Type B pancreatic cell (in vitro differentiated cells): ENCODE measurements at places on chromosomes 2 and 18. TPM values are rescaled to one million over a fixed set of nuclear protein-coding genes. Genes with fewer than 3 reads are reported as not detected.

GRCh38 chr2:203739351-203739750, 32.9 kb downstream of the CD28 start:
- no peak for DNase-seq

The GPR45 gene
- total RNA-seq = not detected in 2 replicates

DNA sequence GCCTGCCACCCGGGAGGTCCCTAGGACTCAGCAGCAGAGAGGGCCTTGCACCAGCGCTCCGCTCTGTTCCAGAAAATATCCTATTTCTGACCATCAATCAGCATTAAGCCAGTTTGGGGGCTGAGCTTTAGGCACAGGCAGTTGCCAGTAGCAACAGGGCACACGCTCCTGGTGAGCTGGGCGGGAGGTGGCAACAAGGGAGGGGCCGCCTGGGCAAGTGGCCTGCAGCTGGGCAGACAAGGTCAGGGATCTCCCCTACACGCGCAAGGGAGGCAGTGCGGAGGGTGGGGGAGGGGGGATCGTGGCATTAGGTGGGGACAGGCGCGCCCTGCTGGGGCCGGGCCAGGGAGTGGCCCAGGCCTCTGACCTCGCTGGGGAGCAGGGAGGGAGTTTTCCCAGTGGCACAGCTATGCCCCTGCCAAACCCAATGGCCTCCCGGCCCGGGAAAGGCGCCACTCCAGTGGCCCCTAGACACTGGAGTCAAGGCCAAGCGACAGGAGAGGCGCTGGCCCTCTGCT, 302.8 kb downstream of the NCKAP5 start:
- no peak for DNase-seq

GRCh38 chr18:30601541-30601940, 441.0 kb downstream of the DSC3 start:
- no peak for DNase-seq

DNA sequence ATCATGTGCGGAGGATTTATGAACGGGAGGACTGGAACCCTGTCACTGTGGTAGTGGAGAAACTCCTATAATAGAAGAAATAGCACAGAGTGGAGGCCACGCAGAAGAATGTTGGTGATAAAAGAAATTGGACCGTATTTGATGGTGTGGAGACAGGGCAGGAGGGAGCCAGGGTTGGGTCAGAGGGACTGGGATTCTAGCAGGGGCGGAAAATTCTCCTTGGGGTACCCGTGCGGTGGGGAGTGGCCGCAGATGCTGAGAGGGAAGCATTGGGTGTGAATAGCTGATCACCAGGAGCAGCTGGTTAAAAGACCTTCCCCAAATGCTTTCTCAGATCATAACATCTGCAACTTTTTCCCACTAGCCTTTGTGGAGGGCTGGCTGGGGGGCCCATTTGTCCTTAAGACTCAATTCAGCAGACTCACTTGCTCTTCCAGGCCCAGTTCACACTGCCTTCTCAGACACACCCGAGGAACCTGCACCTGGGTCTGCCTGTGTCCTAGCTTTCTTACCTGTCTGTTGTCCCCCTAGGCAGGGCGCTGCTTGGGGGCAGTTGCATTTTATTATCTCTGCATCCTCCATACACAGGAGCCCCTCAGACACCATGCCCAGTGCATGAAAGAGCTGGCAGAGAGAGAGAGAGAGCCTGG, 7.1 kb downstream of the SH3BP4 start:
- DNase-seq = no peak

The MDH1B gene
- 0.64 and 4.7 TPM in 2 replicates for total RNA-seq

DNA sequence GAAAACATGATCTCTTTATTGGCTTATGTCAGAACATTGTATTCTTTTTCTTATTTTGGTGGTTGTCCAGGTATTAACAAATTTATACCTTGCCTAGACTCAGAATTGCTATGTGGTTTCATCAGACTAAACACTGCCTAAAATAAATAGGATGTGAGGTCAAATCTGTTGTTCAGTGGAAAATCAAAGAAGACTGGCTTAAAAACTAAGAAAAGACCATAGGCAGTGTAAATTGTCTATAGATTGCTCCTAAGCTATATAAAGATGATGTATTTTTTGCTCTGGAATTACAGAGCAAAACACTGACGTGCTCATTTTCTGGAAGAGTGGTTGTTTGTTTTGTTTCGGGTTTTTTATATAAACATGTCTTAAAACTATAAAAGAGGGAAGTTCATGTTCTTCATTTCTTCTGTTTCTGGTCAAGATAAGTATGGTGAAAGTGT, 266.0 kb downstream of the ALPK2 start:
- no peak for DNase-seq

The IL1RL1 gene
- total RNA-seq = not detected in 2 replicates

DNA sequence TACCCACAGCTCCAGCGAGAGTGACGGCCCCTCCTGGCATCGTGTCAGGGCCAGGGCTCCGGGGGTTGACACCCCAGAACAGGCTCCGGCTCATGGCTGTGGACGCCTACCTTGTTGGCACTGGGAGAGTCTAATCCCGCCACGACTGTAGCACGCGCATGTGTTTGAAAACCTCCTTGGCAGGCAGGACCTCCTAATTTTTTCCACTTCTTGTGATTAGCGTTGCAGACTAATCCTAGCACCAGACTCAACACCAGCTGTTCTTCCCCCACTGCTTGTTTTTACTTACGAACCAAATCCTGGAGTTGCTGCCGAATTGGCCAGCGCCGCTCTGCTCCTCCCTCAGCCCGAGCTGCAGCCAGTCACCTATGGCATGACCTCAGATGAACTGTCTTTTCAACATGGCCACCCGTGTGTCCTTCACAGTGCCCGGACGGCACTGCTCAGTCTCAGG, 110.7 kb downstream of the KLHL29 start:
- DNase-seq = no peak

DNA sequence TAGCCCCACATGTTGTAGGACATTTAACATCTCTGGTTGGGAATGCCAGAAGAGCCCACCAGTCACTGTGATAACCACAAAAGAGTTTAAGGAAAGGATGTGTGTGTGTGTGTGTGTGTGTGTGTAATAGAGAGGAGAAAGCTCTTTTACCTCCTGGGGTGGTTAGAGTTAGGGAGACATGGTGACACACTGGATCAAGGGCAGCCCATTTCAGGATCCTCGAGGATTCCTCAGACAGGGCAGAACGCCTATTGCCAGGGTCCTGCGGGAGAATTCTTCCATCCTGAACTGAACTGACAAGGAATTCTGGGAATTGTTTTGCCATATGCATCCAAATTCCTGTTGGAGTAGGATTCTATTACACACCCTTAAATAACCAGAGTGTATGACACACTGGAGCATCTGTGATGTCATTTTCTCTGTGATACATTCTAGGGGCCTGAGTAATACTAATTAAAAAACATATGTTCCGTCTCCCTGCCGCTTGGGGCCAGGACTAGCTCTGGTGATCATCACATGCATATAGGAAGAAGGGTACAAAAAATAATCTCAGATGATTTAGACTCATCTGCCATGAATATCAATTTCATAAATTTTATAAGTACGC, 156.4 kb upstream of the MMADHC start:
- no peak for DNase-seq

The ABCG5 gene
- 0.10 and 0.36 TPM in 2 replicates for total RNA-seq
